Stimulated activated CD8-positive, alpha-beta memory T cell treated with anti-CD3 and anti-CD28 coated beads, Interleukin-15, amount 100 ng/mL, for 24 hours (primary cell): ENCODE measurements at places on chromosomes 4 and X.

DNA sequence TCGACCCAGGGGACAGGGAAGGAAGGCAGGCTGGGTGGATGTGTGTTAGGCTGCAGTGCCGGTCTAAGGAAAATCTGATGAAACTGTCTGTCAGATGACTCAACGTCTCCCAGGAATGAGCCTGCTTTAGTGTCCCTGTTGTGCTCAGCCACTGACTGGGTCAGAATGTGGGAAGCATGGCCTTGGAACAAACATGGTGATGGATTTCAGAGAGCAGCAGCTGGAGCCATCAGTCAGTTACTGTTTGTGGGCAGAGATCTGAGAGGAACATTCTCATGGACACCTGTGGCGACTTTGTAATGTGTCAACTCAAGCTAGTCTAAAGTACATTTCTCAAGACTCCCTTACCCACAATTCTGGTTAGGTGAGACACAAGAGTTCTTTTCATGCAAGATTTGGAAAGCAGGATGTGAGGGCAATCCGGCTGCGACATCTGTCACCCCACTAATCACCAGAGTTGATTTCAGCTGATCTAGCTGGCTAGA, 63.2 kb downstream of the ANAPC10 start:
- DNase-seq, result no peak

GRCh38 chr4:71266090-71266794, 72.6 kb upstream of the SLC4A4 start:
- DNase-seq, result no peak

DNA sequence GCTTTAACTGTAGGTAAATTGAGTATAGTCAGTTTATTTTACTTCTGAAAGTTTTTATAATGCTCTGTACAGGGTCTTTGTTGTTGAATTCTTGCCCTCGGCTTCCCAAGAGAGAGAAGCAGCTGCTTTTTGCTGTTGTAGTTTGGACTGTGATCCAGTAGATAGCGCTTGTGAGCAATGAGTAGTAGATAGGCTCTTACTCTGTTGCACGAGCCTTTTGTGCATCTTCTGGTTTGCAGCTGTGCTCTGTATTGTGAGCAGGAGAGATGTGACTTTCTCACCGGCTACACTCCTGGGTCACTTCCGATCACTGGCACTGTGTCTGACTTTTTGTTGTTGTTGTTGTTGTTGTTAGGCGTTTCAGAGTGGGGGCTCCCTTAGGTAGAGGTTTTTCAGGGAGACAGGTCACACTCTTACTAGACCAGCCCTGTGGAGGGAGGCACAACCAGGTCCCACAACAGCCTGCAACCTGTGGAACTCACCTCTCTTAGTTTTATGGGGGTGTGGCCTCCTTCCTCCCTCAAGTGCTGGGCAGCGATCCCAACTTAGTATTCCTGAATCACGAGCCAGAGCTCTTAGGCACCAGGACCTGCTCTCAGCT, 822.1 kb upstream of the GALNTL6 start:
- DNase-seq, result no peak

DNA sequence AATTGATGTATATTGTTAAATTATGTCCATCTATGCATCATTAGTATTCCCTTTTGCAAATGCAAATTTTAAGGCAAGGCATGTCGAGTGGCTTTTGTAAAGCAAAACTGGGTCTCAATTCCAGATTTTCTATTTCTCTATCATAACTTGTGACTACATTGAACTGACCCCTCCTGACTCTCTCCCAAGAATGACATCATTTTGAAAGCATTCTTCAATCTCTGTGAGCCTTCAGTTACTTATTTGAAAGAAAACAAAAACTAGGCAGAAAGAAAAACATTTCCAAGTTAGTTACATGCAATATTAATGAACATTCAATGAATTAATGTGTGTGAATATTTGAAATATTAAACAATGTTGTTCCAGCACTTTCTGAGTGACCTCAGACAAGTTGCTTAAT, 314.3 kb upstream of the CLNK start:
- DNase-seq, result no peak

DNA sequence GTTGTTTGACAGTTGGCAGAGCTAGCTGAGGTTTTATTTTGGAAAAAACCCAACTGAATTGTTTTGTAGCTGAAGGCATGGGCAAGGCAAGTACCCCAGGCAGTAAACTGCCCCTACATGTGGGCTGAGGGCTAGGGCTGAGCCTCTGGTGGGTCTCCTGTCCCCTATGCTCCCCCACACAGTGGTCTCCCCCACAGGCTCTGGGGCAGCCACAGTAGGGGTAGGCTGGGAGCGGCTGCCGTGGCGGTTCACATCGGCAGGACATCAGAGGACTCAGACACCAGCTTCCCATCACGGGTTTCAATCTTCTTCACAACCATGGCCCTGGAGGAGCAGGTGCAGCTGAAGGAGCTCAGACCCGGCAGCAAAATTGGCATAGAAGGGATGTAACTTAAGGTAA, 10.7 kb upstream of the ALAS2 start:
- DNase-seq, result no peak

GRCh38 chrX:16785247-16786138, 773 bp upstream of the TXLNG start:
- no peak for DNase-seq

- no peak for DNase-seq
These were observed 20.4 kb upstream of the TMEM154 start for GRCh38 chr4:152700151-152700550.

GRCh38 chr4:89158884-89159503, 47.7 kb downstream of the TIGD2 start:
- no peak for DNase-seq

- no peak for DNase-seq
These were observed 8.7 kb downstream of the EGF start for GRCh38 chr4:109921384-109921808.

GRCh38 chr4:48436318-48436717, 46.8 kb upstream of the SLC10A4 start:
- no peak for DNase-seq

- no peak for DNase-seq
These were observed 84.6 kb downstream of the TSPAN5 start for GRCh38 chr4:98573791-98574190.

DNA sequence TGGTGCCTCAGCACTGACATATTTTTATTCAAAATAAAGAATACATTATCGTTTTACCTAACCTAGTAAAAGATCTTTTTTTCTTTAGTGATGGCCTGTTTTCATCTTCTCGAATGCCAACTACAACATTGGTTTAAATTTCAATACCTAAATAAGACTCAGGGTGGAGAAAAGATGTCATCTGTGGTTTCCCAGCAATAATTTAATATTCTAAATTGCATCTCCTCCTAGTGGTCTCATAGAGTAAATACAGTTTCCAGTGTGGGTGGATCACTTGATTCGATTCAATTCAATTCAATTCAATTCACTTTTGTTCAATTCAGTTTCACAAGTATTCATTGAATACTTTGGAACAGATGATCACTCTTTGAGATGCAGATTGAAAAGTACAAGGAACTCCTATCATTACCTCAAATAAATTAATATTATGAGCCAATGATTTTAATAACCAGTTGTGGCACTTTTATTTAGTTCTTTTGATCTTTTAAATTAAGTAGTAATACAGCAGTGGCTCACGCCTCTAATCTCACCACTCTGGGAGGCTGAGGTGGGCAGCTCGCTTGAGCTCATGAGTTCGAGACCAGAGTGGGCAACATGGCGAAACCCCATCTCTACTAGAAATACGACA, 427.2 kb downstream of the FAT4 start:
- no peak for DNase-seq

GRCh38 chrX:110938977-110939732, 143.5 kb upstream of the CHRDL1 start:
- no peak for DNase-seq

GRCh38 chrX:46831765-46832327, 5.0 kb upstream of the RP2 start:
- no peak for DNase-seq

DNA sequence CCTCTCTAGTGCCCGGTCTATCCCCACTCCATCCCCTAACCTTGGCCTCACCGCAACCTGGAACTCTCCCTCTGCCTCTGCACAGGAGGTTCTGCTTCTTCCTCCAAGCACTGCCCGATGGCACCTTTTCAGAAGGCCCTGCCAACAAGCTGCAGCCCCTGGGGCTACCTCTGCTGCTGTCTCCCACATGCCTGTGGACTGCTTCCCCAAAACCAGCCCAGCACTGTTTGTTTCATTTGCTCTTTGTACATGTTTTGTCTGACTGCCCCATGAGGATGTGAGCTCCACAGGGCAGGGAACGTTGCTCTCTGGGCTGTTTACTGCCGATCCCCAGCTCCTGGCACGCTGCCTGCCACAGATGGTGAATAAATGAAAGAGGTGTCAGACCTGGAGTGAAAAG, 85.4 kb downstream of the INTS6L start:
- no peak for DNase-seq

- no peak for DNase-seq
These were observed 171.8 kb upstream of the TBL1X start for GRCh38 chrX:9293051-9293496.

DNA sequence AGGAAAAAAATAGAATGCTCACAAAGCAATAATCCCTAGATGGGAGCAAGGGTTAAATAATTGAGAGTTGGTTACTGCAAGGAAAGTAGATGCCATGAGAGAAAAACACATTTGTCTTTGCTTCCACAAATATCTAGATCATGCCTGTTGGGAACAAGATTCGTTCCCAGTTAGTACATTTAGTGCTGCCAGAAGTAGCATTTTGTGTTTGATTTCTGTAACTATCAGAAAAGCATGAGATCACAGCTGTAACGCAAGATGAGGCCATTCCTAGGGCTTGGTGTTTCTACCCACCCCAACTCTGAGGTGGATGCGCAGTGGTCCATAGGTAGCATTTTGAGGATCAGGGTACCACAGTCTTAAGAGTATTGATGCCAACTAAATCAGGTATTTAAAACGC, 20.4 kb upstream of the PDK3 start:
- DNase-seq, result no peak

DNA sequence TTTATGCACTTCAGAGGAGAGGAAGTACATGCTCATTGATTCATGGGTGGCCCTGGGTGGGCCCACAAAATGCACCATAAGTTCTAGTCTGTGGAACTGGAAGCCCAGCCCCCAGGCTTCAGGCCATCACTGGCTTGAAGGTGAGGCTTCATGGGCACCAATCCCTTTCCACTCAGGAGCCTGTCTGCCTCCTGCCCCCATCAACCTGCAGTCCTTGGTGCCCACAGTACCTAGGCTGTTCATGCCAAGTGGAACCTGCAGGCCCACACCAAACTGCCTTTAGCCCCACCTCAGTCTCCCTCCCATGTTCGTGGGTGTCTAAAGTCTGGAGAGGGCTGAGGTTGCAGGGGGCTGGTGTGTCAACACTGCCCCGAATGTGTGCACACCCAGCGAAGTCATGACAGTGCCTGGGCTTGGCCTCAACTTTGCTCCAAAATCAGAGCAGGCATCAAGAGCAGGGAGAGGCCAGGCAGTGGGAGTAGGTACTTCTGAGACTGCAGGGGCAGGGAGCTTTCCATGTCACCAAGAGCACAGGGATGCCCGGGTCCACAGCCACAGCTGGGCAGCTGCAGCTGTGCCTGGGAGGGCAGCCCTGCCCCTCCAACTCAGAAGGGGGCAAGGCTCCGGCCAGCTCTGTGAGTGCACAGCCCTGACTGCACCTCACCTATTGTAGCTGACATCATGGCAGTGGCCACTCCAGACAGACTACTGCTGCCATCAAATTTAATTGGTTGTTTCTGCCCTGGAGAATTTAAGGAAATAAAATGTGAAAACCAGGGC, 1250.4 kb upstream of the IGFBP7 start:
- DNase-seq, result no peak

DNA sequence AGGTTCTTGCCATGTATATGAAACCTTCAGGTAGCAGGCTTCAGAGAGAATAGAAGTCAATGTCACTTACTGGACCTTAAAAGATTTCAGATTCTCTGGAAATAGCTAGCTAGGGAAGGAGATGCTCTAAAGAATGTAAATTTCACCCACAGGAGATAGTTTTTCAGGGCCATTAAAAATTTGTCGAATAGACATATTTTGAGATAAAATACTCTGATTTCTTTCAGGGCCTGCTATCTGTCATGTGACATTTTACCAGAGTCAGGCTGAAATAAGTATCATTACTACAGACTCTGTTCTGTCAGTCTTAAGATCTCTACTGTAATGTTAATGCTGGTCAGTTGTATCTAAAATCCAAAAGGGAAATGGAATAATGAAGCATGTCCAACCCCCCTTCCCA, 15.7 kb upstream of the IL15 start:
- DNase-seq, result no peak

DNA sequence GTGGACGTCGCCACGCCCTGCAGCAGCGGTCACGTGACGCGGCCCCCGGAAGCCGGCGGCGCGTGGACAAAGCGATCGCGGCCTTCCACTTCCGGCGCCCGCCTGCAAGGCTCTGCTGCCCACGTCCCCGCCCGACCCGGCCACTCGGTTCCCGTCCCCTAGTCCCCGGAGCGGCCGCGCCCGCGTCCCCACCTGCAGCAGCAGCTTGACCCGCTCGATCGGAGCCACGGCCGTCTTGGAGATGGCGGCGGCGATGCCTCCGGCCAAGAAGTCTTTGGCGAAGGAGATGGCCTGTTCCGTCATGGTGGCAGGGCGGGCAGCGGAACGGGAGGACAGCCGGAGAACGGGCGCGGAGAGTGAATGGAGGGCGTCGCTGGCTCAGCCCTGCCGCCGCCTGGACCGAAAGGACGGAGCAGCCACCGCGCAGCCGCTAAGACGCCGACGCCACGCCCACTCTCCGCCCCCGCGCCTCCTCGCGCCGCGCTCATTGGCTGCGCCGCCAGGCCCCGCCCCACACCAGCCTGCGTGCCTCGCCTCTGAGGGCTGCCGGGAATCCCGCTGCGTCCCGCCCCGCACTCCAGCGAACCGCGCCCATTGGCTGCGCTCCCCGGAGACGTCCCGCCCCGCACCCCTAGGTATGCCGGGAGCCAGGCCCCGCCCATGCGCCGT, at the start of gene SLC25A6:
TSS of gene SLC25A6 (minus strand) at position 407 of the 669 bp plus-strand sequence. CDS start at position 303, 104 bp downstream.
- peak; percentile 100 for DNase-seq

DNA sequence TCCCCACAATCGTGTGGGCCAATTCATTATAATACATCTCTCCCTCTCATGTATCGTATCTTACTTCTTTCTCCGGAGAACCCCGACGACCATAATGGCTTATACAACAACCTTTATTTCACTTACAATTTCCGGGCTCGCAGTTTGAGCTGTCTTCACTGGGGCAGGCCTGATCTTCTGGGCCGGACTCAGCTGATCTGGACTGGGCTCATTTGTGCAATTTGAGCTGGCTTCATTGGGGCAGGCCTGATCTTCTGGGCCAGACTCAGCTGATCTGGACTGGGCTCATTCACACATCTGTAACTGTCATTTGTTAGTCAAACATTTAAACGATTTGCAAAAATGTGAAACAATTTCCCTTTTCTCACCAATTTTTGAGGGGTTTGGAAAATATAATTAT, 171.5 kb upstream of the FRG1 start:
- DNase-seq, result no peak

GRCh38 chr4:80465238-80465637, 129.7 kb downstream of the CFAP299 start:
- DNase-seq, result no peak

- no peak for DNase-seq
These were observed 87.4 kb upstream of the ETNPPL start for GRCh38 chr4:108850219-108850649.

DNA sequence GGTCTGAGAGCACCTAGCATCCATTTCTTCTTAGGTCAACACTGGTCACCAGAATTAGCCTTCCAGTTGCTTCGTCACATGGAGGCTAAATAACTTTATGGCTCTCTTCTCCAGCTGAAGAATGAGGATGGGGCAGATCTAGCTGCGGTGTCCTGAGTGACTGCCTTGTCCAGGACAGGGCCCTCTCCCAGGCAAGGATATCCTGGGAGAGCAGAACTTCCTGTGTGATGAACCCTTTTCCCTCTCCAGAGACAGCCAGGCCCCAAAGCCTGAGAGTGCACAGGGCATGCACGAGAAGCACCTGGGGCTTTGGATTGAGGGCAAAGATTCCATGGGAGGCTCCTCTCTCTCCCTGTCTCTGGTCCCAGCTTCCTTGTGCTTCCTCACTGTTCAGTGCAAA, 108.2 kb upstream of the MAMLD1 start:
- no peak for DNase-seq
